ENCODE measurements at places on chromosomes 3 and 15.

DNA sequence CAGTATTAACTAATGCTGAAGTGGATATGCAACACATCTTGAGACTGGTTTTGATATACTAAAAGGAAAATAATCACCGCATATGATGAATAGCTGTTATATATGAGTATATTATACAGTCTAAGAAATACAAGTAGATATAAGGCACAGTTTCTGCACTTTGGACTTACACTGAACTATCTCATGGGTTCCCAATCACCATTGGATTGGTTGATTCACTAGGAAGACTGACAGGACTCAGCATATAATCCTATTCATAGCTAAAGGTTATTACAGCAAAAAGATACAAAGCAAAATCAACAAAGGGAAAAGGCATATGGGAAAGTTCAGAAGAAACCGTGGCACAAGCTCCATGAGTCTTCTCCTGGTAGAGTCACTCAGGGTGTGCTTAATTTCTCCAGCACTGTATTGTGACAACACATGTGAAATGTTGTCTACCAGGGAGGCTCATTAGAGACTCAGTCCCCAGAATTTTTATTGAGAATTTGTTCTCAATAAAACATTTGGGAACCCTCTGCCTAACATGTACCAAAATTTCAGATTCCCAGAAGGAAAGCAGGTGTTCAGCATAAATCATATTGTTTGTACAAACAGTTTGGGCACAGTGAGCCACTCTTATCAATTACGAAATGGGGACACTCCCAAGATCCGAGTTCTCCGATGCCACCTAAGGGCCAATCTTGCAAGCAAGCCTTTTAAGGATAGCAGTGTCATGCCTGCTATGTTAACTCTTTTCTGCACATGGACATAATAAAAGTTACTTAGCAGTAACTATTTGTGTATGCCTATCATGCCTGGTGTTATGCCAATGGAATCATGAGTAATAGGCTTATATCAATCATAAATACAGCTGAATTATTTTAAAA, 26.8 kb downstream of the CMC1 start:
- no peak for DNase-seq

GRCh38 chr3:149437286-149437685, 37.2 kb upstream of the TM4SF4 start:
- no peak for DNase-seq

- DNase-seq: no peak
Observed at GRCh38 chr15:91981821-91982800, 128.6 kb downstream of the SLCO3A1 start.

DNA sequence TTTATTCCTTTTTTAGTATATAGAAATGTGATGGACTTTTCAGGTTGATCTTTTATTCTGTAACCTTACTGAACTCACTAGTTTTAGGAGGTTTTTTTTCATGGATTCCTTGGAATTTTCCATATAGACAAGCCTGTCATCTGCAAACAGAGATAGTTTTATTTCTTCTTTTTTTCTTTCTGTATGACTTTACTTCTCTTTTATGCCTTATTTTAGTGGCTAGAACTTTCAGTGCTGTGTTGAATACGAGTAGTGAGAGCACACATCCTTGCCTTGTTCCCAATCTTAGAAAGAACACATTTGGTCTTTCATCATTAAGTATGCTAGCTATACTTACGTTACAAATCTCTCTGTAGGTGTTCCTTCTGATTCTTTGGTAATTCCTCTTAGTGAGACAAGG, 336.5 kb downstream of the PTPRG start:
- DNase-seq: no peak

- DNase-seq: no peak
Observed at GRCh38 chr15:35630985-35631384, 85.0 kb upstream of the DPH6 start.

GRCh38 chr3:177552051-177552450, 354.8 kb upstream of the TBL1XR1 start:
- DNase-seq: no peak

DNA sequence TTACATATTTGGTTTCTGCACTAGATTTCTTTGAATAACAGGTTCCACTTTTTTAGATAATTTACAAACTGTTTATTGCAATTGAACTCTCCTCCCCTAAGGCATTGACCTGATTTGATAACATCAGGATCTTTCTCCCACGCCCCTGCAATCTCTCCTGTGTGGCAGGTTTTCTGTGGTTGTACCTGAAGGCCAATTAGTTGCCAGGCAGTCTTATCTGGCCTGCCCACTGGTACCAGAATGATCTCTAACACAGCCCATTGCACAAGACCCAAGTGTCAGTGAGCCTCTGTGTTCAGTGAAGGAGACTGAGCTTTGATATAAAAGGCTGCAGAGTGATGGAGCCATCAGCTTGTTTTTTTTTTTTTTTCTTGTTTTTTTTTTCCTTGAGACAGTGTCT, 3.3 kb downstream of the ACAD9 start:
- no peak for DNase-seq

GRCh38 chr3:37689645-37690356, 171.9 kb upstream of the CTDSPL start:
- no peak for DNase-seq

DNA sequence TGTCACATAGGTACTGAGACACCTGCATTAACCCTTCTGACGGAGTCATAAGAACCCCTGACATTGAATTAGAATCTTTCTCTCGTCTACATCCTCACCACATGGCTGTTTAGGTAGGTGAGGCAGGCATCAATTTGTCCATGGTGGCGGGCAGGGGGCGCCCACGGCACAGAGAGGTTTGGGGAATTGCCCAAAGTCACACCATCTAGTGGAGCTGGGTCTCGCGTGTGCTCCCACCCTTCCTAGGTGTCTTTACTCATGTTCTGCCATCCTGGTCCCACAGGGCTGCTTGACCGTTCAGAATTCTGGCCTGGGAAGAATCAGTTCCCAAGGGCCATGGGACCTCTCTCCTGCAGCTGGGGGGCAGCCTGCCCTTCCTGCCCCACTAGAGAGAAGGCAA, 14.7 kb upstream of the DLL4 start:
- no peak for DNase-seq

GRCh38 chr15:49428409-49429095, 5.5 kb downstream of the FGF7 start:
- no peak for DNase-seq

- peak; percentile 61 for DNase-seq
Observed at GRCh38 chr3:124620600-124621063, 109.6 kb upstream of the UMPS start.

DNA sequence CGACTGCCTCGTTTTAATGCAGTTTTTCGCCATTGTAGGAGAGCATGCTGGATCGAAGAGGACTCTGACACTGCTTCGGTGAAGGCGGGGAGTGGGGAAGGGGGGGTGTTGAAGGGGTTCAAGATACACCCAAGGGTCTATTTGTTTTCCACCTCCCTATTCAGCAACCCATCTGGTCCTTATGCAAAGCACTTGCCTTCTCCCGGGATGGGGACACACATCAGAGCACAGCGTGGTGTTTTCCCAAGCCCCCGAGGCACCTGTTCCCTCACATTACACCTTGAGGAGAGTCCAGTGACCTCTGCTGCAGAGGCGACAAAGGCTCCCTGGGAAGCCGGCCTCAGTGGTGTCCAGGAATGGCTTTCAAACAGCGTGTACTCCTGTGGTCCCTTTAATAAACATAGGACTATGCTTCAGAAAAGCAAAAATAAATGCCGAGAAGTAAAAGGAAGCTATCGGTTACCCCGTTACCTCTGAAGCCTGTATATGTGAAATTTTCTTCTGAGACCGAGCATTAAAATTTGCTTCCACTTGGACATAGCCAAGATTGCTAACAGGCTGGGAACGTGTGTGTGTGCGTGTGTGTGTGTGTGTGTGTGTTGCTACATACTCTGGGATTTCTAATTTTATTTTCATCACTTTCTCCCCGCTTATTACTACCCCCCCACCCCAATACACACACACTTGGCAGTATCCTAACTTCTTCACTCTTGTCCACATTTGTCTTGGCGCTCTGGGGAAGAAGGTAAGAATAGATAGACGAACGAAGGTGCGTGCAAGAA, 53.2 kb downstream of the CCDC54 start:
- no peak for DNase-seq

DNA sequence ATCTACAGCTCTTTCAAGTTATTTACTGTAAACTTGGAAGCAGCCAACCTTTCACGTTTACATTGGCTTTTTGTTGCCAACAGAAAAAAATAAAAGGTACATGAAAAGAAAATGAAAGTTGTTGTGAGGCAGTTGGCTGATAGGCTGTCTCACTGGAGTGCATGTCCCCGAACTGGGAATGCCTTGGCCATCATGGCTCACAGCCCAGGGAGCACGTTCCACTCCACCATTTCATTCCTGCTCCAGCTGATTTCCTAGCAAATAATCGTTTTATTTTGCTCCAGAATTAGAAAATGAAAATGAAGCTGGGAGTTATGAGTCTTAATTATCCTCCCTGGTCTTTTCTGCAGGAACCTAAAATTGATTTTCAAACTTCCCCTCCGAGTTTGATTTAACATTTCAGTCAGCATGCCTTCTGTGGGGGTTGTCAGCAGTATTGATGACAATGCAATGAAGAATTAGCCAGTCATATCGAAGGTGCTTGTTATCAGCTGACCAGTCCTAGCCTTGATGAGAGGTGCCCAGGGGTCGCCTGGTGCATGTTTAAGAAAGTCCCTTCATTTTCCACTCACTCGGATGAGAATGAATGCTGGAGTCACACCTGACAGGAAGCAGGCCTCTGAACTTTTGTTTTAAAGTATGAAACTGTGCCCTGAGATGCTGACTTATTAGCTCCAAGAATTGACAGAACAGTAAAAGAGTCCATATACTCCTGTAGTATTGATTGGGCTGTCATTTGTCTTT, 293.7 kb upstream of the TRIM42 start:
- no peak for DNase-seq

DNA sequence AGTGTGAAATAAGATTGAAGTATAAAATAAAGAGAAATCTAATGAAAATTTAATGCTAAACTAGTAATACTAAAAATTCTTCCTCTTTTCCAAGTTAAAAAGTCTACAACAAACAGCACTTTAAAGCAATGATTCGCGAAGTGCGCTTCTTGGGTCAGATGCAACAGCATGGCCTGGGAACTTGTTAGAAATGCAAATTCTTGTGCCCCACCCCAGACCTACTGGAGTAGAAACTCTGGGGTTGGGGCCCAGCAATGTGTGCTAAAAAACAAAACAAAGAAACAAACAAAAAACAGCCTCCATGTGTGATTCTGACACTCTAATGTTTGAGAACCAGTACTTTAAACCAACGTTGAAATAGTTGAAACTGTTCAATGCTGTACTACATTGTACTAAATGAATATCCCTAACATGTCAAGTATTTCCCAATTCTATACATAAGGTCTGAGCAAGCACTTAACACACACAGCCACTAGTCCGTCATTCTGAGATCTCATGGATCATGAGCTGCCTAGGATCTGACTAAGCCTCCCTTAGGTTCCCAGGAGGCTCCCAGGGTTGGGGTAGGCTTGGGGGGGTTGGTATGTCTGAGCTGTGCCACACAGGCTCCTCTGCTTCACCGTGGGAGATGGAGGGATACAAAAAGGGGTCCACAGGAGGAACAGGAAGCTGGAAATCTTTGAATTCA, 6.1 kb downstream of the RASGRP1 start:
- no peak for DNase-seq

- DNase-seq: no peak
Observed at GRCh38 chr3:149965278-149965677, 5.4 kb downstream of the PFN2 start.

GRCh38 chr3:156792114-156792513, 34.0 kb upstream of the LEKR1 start:
- no peak for DNase-seq

- DNase-seq: no peak
Observed at GRCh38 chr3:30426293-30426993, 180.0 kb upstream of the TGFBR2 start.

- DNase-seq: no peak
Observed at GRCh38 chr3:41276191-41276590, 76.9 kb downstream of the CTNNB1 start.

GRCh38 chr3:67790043-67790442, 135.6 kb upstream of the SUCLG2 start:
- peak; percentile 17 for DNase-seq

DNA sequence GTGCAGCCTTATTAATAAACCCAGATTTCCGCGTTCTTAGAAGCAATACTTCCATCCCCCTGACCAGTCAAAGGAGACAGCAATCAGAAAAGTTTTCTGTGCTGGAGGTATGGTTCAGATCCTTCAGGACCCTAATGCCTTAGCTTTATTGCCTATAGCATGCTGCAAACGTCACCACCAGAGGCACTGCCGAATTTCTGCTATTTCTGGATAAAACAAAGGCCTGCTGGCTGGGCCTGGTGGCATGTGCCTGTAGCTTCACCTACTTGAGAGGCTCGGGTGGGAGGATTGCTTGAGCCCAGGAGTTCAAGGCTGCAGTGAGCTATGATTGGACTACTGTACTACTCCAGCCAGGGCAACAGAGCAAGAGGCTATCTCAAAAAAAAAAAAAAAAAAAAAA, 407.2 kb downstream of the FOXP1 start:
- no peak for DNase-seq

DNA sequence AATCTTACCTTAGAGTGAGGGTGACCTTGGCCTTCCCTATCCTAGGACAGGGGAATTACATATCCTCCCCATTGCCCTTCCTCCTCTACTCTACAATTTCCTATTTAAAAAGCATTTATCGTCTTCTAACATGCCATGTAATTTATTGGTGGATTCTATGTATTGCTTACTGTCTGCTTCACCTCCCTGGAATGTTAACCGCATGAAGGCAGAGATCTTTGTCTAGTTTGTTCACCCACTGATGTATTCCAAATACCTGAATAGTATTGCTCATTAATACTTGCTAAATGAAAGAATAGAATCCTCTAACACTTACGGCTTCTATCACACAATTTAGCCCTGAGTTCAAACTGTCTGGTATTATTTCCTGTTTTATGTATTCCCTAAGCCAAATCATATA, 68.6 kb downstream of the PPARG start:
- no peak for DNase-seq

- no peak for DNase-seq
Observed at GRCh38 chr3:114034211-114034610, 22.1 kb downstream of the CCDC191 start.

DNA sequence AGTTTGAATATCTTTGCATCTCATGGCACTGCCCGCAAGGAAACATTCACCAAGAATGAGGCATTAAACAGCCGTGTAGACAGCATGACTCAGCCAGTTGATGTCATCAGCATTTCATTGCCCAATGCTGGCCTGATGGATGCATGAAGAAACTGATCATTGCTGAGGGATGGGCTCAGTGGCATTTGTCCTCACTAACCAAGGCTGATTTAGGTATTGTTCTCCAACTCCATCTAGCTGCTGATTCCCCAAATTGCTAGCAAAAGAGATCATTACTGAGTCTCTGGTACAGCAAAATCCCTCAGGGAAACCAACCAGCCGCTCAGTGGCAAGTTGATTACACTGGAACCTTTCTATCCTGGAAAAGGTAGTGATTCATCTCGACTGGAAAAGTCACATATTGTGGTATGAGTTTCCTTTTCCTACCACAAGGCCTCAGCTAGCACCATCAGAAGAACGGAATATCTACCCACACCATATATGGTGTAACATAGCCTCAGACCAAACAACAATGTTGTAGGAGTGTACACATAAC, 186.5 kb upstream of the GAP43 start:
- DNase-seq: peak; percentile 84

GRCh38 chr3:8969241-8969640, 6.0 kb upstream of the RAD18 start:
- no peak for DNase-seq
